Renal cortical epithelial cell (primary cell): ENCODE measurements at places on chromosomes 6 and 20.

- DNase-seq = no peak
Observed at GRCh38 chr6:146305951-146306350, 237.7 kb upstream of the RAB32 start.

DNA sequence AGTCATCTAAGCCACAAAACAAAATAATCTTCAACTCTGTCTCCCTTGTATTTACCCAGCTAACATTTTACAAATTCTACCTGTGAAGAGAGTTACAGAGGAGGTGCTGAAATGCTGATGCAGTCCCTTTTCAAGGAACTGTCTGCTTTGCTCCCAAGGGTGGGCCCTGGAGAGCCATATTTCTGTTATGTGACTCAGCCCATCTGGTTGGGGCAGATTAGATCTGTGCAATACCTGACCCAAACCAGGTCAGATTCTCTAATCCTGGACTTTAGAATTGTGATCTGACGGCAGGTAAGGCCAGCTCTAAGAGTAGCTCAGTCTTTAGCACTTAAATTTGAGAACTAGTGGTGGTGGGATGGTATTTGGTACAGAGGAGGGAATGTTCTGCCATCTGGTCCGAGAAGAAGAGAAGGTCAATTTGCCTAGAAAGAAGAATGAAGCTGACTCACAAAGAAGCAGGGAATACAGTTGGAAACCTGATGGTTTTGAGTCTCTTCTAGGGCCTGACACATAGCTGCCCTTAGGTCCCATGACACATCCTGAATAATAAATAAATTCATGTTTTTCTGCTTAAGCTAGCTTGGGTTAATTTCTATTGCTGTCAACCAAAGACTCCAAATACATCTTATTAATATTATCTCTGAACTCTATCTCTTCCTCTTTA lies 8.1 kb downstream of the ZNF311 start:
- no peak for DNase-seq

- DNase-seq = no peak
Observed at GRCh38 chr6:61909486-61909885, 376.5 kb downstream of the KHDRBS2 start.

DNA sequence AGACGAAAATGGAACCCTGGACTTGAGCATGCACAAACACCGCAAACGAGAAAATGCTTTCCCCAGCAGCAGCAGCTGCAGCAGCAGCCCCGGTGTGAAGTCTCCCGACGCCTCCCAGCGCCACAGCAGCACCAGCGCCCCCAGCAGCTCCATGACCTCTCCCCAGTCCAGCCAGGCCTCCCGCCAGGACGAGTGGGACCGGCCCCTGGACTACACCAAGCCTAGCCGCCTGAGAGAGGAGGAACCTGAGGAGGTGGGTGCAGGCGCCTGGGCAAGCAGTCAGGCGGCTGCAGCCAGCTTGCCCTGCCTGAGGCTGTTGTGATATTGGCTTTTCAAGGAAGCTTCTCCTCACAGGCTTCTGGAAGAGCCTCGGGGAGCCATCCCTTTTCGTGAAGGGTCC lies 35.8 kb upstream of the PCMTD2 start:
- no peak for DNase-seq

- DNase-seq = no peak
Observed at GRCh38 chr6:86477500-86478148, 459.7 kb upstream of the HTR1E start.

GRCh38 chr20:40584130-40584809 lies 104.8 kb downstream of the MAFB start:
- no peak for DNase-seq

DNA sequence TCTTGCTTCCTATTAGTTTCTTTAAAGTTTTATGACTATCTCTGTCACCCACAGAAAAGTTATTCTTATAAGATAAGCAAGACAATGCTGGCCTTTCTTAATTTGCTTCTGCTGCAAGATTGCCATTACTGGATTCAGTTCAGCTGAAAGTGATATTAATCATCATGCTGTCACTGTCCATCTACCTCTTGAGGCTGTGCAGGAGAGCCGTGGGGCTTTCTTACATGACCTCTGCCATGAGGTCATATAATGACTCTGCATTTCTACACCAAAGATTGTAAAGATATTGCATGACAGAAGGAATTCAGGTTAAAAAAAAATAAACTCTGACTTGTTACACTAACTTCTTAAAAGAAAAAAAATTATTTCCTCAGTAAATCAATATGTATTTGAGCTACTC lies 106.9 kb downstream of the TRDN start:
- peak; percentile 36 for DNase-seq

GRCh38 chr6:36131511-36132245 lies 1.4 kb downstream of the MAPK13 start:
- peak; percentile 45 for DNase-seq

DNA sequence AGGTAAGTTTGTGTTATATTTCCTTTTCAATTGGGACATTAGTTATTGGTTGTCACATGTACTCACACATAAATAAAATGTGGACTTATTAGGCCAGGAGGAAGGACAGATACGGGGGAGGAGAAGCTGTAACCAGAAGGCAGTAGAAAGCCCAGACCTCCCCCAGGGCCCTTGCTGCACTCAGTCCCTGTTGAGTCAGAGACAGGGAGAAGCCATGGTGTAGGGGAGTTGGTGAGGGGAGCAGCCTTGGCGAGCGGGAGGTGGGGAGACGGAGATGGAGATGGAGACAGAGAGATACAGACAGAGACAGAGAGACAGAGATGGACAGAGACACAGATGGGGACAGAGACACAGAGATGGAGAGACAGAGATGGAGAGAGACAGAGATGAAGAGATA lies 263.2 kb downstream of the DLL1 start:
- no peak for DNase-seq
